ENCODE measurements at places on chromosomes 4 and X.

DNA sequence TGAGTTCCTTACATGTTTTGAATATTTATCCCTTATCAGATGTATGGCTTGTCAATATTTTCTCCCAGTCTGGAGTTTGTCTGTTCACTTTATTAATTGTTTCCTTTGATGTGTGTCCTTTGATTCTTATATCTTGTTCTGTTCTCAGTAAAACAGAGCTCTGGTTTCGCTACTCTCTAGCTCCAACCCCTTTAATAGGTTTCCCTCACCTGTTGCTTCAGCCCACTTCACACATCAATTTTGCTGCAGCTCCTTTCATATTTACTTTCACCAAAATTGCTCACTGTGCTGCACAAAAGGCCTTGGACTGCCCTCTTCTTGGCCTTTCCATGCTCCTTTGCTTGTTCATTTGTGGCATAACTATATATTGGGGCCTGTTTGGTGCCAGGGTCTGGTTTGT is 85.1 kb downstream of the CFAP299 start:
- DNase-seq: no peak

- peak; percentile 97 for DNase-seq
Observed at GRCh38 chrX:47217852-47218279, 615 bp upstream of the CDK16 start.

- peak; percentile 16 for DNase-seq
Observed at GRCh38 chr4:13783800-13784411, 156.4 kb upstream of the BOD1L1 start.

GRCh38 chrX:131595120-131595519 is 51.2 kb downstream of the OR13H1 start:
- DNase-seq: no peak

DNA sequence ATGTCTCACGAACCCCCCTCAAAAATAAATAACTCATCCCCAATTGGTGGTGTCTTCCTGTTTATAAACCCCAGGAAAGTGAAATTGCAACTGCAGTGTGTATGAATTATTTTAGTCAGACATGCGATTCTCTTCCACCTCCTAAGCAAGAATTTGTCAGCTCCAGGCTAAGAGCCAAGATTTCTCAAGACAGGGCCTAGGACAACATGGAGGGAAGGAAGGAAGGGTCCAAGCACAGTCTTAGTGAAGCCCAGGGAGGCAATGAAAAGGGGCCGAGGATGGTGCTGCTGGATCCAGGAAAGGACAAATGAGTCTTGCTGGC is 20.0 kb downstream of the SH3KBP1 start:
- DNase-seq: peak; percentile 57
